ENCODE measurements at places on chromosomes 7 and 10. TPM values are rescaled to one million over a fixed set of nuclear protein-coding genes. Genes with fewer than 3 reads are reported as not detected.

DNA sequence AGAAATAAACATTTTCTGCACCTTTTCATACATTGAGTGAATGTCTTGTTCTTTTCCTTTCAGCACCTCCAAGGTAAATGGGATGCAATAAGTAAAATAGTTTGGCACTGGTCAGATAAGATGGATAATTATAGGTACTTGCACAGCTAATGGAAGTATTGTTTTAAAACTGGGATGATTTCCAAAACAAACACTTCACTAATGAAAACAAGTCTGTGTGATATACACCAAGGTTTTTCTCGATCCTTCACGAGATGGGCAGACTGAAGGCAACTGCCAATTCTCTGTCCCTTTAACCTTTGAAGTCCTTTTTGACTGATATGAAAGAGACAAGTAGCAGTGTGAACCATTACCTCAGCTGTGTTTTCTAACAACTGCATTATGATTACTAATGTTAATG lies 423.8 kb downstream of the GFRA1 start:
- DNase-seq = no peak

DNA sequence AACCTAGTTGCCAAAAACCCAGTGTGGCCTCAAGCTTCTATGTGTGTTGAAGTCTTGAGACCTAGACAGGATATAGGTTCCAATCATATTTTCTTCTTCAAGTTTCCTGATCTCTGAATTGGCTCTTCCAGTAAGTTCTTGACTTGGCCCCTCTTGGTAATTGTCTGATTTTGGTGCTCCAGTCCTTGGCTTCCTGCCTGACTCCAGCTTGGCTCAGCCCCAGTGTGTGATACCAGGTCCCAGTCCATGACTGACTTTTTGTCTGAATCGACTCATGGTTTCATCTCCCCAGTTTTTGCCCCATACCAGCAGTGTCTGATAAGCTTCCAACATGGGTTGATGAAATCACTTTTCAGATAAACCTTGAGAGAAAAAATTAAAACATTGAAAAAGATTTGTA lies 72.3 kb downstream of the FAS start:
- DNase-seq = no peak

DNA sequence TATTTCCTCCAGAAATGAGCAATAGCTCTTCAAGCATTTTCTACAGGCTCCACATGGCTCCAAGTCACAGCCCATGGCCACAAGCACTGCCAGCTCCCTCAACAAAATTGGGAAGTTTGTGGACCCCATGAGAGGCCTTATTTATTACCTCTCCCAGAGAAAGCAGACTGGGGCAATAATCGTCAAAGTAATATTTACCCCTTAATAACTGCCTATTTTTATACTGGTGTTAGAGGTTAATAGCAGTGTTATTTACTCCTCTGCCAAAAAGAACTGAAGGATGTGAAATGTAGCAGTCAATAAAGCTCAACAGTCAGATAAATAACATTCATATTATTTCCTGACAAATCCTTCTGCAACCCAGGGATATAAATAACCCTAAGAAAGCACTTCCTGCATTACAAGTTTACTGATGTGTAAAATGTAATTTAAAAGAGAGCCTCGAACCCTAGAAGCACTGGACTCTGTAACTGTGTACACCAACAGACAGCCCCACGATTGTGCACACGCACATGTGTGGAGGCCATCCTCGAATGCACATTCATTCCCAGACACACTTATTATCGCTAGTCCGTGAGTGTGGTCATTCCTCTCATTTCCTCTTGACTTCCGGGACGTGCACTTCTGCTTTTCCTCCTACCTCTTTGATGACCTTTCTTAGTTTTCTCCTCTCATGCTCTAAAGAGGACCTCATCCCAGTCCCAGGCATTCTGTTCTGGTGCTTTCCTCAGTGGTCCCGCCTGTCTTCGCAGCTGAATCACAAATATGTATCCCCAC lies 157.4 kb downstream of the EVX1 start:
- no peak for DNase-seq

DNA sequence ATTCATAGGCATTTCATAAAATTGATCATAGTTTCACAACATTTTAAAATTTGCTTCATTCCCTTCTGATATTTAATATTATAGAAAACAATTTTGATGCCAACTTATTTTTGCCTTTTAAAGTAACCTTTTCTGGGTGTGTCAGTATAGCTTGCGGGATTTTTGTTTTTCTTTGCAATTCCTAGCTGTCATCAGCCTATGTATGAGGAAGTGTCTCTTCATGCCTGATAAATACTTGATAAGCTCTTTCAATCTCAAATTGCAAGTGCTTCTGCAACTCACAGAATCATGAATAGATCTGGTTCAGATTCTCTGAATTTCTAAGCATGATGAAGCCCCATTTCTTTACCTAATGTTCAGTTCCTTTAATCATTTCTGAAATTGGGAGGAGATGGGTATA lies 28.0 kb upstream of the ARHGAP21 start:
- DNase-seq = no peak

GRCh38 chr10:12238821-12239220 lies 42.8 kb downstream of the CDC123 start:
- no peak for DNase-seq

DNA sequence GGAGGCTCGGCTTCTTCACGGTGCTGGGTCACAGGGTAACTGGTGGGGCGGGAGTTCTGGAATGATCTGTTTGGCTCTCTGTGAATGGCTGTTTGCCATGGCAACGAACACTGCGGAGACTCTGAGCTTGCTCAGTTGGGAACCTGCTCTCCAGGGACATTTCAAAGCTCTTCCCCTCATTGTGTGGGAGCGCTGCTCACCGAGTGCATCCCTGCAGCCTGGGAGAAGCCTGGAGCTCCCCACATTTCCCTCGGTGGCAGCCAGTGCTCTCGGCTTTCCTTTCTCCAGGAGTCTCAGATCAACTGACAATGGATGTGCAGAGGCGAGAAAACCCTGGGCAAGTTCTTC lies 57.6 kb upstream of the CACUL1 start:
- DNase-seq = no peak

- DNase-seq = no peak
These were observed 26.3 kb upstream of the SLC35G1 start for GRCh38 chr10:93867525-93867924.

DNA sequence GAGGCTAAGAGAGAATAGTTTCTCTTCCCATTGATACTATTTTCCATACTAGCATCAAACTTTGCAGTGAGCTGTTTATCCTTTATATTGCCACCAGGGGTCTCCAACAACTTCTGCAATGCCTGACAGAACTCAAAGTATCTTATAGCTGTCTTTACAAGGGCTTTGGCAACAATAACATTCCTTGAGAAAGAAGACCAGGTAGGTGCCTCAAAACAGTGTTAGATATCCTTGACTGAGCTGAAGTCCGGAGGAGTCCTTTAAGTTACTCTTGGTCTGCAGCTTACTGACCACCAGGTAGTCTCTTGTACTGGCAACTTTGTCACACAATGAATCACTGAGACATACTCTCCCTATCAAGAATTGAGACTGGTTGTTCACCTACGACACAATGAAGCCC lies 30.0 kb upstream of the TES start:
- DNase-seq = peak; percentile 64

DNA sequence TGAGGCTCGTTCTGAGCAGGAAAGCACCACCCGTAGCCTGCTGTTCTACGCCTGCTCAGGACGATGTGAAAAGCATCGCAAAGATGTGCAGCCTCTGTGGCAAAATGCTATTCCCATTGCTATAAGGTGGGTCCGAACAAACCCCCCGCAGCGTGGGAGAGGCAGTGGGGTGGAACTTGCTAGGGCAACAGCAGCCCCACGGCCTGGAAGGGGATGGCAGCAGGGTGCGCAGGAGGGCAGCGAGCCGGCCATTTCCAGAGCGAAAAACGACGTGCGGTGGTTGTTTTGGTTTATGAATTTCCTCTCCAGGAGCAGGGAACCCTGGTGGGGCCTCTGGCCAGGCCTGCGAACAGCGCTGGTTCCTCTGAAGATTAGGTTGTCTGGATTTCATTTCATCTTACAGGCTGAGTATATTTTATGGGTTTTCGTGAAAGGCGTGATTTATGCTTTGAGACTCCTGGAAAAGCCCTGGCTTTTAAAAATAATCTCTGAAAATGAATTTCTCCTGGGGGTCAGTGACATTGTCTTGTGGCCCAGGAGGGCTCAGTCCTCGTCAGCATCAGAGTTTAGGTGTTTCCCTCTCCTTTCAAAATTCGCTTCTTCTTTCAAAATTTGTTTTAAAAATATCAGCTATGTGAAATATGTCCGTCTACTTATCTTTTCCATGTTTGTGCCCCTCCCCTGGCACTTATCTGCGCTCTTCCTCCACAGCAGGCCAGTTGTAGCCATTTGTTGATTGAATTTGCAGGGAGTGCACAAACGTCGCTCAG lies 42.3 kb upstream of the UBE3C start:
- no peak for DNase-seq

- no peak for DNase-seq
These were observed 221.3 kb upstream of the SMIM30 start for GRCh38 chr7:113339661-113340060.

DNA sequence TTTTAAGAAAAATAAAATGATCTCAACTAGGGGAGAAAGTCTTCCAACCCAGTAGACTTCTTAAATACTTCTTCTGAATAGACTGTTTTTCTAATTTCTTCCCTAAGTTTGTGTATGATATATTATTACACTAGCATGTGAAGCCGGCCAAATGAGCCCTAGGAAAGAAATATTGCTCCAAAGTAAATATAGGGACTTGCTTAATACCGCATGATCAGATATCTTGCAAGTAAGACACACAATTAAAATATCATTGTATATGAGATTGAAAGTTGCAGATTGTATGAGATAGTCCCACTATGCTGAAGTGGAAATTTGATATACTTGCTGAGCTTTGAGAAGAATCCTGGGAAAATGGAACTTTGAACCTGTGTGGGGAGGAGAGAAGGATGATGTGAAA lies 225.7 kb downstream of the BAMBI start:
- DNase-seq = no peak

DNA sequence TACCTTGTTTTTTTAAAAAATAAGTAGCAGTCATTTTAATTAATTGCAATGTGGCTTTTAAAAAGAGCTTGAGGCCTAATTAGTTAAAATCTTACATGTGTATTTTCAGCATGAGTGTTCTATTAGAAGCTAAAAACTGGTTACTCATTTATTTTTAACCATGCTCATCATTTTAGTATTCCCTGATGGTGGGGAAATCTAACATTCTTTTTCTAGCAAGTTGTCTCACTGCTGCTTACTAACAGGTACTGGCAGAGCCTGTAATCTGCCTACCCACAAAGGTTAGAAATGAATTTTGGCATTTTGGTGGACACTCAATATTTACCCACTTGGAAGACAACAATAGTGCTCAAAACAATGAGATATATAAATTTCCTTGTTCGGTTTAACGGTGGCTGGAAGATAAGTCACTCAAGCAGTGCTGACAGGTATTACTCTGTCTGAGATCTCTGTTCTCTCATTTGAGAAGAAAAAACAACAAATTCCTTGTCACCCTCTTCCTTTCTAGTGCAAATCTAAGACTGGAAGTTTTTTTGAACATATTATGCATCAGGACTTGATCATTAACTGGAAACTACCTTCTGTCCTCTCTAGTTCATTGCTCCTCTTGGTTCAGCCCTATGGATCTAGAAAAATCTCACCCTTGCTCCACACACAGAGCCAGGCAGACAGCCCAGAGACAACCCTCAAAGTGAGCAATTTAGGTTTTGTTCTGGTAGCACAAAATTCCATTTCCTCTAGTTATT lies 83.3 kb downstream of the VWDE start:
- no peak for DNase-seq

DNA sequence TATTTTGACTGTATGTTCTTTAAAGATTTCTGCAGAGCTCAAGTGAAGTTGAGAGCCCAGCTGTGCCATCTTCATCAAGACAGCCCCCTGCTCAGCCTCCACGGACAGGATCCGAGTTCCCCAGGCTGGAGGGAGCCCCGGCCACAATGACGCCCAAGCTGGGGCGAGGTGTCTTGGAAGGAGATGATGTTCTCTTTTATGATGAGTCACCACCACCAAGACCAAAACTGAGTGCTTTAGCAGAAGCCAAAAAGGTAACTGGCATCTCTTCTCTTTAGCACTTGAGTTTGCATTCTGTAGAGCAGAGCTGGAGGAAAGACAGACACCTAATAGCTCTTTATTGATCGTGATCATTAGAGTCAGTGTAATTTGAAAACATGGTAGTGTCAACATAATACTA lies 33.7 kb downstream of the MCM10 start:
- no peak for DNase-seq

- DNase-seq = no peak
These were observed 109.9 kb downstream of the CUBN start for GRCh38 chr10:17019696-17020095.

GRCh38 chr10:29295813-29296212 lies 6.9 kb downstream of the LYZL1 start:
- no peak for DNase-seq

- no peak for DNase-seq
These were observed 13.4 kb downstream of the BRI3 start for GRCh38 chr7:98294798-98295382.

DNA sequence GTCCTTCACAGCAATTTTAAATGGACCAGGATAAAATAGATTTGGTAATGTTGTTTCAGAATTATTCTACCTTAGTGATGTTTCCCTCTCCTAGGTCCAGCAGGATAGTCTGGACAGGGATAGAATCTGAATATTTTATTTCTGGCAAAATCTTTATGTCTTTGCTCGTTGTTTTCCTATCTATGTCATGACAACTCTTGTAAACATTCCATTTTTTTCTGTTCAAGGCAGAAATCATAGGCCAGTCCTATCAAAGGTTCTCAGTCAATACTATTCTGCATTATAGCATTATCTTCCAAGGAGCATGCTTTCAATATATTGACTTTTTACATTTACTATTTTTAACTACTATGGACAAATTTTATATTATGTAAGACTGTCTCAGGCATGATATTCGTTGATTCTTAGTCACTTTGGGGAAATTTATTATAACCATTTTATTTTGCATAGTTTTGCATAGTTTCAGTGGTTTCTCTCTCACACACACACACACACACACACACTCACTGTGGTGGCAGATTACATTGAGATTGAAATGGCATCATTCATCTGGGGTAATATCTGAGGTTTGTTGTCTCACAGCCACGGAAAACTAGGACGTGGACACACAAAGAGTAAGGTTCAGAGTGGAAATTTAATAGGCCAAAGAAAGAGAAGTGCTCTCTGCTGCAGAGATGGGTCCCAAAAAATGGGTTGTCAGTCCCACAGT lies 17.2 kb downstream of the TAS2R60 start:
- no peak for DNase-seq

- no peak for DNase-seq
These were observed 5.8 kb upstream of the PLEKHA1 start for GRCh38 chr10:122368502-122369254.

ANKMY2 gene
- 21.4 TPM for polyA plus RNA-seq

FAM25C gene
- not detected for polyA plus RNA-seq

RNF32 gene
- polyA plus RNA-seq = 1.5 TPM

PON3 gene
- polyA plus RNA-seq = not detected

HOXA6 gene
- not detected for polyA plus RNA-seq

ZPBP gene
- not detected for polyA plus RNA-seq

MMP21 gene
- not detected for polyA plus RNA-seq

Data from CD4-positive, alpha-beta memory T cell (primary cell).